Right atrium auricular region (tissue), 2 donors: ENCODE measurements at places on chromosomes 2 and 18. TPM values are rescaled to one million over a fixed set of nuclear protein-coding genes. Genes with fewer than 3 reads are reported as not detected.

FAHD2A gene
- total RNA-seq, result 27.5 TPM

DNA sequence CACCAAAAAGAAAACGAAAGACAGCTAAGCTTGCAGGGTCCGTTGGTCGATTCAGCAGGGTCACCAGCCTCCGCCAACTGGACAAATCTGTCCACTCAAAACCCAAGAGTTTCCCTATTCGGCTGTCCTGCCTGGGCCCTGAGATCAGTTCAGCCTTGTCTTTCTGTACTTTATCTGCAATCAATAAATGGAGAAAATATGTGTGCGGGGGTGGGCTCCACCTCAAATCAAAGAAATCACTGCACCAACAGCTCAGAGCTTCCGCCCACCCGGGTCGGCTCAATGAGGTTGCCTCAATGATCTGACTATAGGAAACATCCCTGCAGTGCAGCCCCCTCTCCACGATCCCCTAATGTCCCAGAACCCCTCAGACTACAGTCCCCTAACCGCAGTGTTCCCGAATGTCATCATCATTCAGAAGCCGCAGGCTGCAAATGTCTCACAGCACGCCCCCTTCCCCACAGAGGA lies 447 bp downstream of the GGCX start:
- DNase-seq, result no peak

- DNase-seq, result no peak
Measured at GRCh38 chr2:113762377-113763118, 6.1 kb upstream of the SLC35F5 start.

- DNase-seq, result no peak
Measured at GRCh38 chr2:120012363-120012762, 514 bp upstream of the EPB41L5 start.

DNAJC10 gene
- 29.4 TPM for total RNA-seq

PCARE gene
- 0.79 TPM for total RNA-seq

DNA sequence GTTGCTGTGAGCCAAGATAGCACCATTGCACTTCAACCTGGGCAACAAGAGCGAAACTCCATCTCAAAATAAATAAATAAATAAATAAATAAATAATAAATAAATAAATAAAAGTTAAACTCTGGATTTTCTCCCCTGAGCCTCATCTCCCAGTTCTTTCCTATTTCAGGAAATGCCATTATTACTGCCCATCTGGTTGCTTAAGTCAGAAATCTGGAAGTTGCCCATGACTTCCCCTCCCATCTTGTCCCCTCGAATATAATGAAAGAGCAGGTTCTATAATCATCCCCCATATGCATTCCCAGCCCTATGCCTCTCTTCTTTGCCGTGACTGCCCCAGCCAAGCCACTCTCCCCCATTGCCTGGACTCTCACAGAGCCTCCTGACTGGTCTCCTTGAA lies 4.2 kb upstream of the PSD4 start:
- DNase-seq, result peak; percentile 16

FRZB gene
- 1.8 TPM for total RNA-seq

GAL3ST2 gene
- total RNA-seq, result 0.56 TPM

GRCh38 chr2:85353876-85354285 lies 447 bp downstream of the RETSAT start:
- peak; percentile 76 for DNase-seq

GRCh38 chr2:85429213-85429923 lies 10.9 kb downstream of the SH2D6 start:
- DNase-seq, result no peak

GRCh38 chr18:58953627-58954026 lies 89.0 kb downstream of the ZNF532 start:
- no peak for DNase-seq

DNA sequence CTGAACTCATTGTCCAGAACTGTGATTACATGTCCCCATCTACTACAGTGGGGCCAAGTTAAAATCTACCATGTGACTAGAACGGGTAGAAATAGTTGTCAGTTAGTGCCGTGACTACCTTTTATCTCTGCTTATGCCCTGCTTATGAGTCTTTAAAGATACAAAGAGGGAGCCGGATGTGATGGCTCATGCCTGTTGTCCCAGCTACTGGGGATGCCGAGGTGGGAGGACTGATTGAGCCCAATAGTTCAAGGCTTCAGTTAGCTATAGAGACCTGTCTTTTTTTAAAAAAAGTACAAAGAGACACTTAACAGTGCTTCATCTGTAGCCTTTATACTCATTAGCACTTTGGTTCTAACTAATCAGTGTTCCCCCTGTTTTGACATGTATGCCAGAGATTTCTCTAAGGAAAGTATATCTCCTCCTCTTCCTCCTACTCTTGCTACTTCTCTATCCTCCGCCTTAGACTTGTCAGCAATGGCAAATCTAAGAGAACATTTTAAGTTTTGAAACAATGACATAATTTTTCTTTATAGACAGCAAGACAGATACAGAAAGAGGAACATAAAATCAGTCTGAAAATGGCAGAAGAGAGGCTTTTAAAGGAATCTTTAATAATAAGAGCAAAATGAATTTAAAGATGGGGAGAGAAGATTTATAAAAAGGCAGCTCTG lies 45.0 kb downstream of the NBEAL1 start:
- no peak for DNase-seq

- DNase-seq, result no peak
Measured at GRCh38 chr2:209322041-209322440, 101.8 kb upstream of the MAP2 start.
